ENCODE measurements at places on chromosomes 3 and 15.

DNA sequence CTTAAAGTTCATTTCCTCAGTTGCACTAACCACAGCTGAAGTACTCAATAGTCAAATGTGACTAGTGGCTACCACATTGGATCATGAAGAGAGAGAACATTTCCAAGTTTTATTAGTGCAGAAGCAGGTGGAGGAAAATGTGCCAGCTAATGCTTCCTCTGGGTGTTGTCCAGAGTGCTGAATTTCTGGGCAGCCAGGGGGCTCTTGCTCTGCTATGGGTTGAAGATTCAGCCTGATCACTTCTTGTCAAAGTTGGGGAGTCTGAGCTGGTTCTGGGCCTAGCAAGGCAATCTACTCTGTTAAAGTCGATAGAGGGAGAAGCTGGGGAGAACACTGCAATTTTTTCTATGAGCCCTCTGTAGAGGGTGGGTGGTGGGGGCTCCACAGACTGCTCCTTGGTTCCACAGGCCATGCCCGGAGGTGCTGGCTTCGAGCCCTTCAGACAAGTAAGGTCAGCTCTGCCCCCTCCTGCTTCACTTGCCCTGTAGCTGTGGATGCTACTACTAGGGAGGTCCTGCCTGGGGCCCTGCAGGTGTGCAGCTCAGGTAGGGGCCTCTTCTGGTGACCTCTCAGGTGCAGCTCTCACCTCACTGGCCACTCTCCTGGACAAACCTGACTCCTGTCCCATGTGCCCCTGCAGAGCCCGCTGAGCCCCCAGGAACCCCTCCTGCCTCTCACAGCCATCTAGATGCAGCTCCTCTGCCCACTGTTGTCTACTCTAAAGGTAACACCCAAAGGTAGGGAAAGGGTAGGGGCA lies 8.2 kb downstream of the ALG3 start:
- peak; percentile 60 for DNase-seq

- DNase-seq, result no peak
Measured at GRCh38 chr3:45712434-45713110, 23.4 kb downstream of the SACM1L start.

- DNase-seq, result no peak
Measured at GRCh38 chr3:187641320-187642016, 28.7 kb downstream of the SST start.

GRCh38 chr3:184259396-184259877 lies 1.9 kb downstream of the CAMK2N2 start:
- DNase-seq, result no peak

DNA sequence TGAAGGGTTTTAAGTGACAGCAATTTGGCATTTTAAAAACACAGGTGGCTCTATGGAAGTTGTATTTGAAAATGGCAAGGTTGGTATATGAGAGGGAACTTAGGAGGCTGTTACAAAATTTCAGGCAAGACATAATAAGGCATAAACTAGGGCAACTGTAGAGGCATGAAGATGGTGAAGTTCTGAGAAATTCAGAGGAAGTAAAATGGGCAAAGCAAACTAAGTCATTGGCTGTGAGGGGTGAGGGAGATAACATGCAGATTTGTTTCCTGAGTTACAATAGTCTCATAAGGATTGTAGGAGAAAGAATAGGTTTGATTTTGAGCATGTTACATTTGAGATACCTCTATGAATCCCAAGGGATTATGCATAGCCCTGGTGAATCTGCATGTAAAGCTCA lies 302.9 kb upstream of the ARHGEF26 start:
- no peak for DNase-seq

- no peak for DNase-seq
Measured at GRCh38 chr3:19734453-19734852, 199.6 kb downstream of the EFHB start.
